ENCODE measurements at places on chromosomes 3 and 15.

- DNase-seq: no peak
Observed at GRCh38 chr3:52356126-52356525, 40.0 kb downstream of the DNAH1 start.

DNA sequence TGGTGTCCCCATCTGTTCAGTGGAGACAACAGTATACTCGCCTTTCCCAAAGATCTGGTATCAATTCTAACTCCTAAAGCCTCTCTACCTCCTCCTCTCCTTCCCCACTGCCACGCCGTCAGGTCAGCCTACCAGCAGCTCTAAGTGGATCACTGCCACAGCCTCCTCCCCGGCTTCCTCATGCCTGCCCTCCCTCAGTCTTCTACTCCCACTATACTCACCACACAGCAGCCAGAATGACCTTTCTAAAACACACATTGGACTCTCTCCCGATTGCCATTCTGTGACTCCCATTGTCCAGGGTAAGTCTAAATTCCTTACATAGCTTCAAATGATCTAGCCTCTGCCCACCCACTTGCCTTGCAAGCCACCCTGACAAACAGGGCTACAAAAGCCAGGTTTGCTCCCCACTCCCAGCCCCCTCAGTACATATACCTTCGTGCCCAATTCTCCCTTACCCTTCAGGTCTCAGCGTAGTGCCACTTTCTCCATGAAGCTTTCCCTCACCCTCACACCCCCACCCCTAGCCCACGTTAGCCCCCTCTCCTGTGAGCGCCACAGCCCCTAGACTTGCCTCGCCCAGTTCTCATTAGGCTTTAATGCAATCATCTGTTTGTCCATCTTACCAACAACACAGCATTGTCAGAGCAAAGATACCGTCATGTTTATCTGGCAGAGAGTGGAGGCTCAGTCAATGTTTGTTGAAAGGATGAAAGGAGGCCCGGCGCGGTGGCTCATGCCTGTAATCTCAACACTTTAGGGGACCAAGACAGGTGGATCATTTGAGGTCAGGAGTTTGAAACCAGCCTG lies 9.5 kb upstream of the SEMA7A start:
- peak; percentile 41 for DNase-seq

- DNase-seq: no peak
Observed at GRCh38 chr15:70195587-70196305, 98.0 kb upstream of the TLE3 start.

- no peak for DNase-seq
Observed at GRCh38 chr15:56056626-56057025, 63.2 kb upstream of the NEDD4 start.

- DNase-seq: no peak
Observed at GRCh38 chr15:78360958-78361718, 21.0 kb downstream of the CRABP1 start.

GRCh38 chr15:75731248-75732151 lies 18.9 kb upstream of the CSPG4 start:
- DNase-seq: no peak

DNA sequence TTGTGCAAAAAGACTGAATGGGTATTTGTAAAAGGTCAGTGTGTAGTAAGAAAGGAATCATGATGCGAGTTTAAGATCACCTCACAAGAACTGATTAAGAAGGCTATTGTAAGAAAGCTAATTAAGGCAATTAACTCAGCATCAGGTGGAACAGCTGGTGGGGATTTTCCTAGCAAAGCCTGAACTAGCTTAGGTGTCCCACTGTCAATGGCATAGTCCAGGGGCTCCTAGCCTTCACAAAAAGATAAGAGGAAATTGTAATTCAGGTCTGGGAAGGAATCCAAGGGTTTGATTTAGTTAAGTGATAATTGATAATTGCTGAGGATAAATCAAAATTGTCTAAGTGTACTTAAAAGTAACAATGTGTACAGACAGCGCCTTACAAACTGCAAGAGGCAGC lies 901.6 kb downstream of the TUSC7 start:
- peak; percentile 16 for DNase-seq

GRCh38 chr3:23748398-23749110 lies 57.2 kb upstream of the UBE2E1 start:
- DNase-seq: no peak

DNA sequence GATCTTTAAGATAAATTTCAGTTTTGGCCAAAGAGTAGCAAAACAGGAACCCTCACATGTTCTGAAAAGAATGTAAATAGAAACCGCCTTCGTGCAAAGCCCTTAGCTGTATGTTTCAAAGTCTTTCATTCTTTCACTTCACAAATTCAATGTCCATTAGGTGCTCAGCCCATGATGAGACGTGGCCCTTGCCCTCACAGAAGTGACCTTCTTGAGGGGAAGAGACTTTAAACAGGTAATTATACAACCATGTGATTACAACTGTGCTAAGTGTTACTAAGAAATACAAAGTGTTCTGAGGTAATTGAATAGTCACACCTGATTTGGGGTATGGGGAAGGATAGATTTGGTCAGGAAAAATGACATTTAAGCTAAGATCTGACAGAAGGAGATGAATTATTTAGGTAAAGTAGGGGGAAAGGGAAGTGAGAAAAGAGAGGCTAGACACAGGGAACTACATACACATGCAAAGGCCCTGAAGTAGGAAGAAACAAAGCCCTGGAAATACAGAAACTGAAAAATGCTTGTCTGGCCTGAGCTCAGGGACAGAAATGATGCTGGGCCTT lies 19.6 kb downstream of the HSPBAP1 start:
- DNase-seq: no peak

GRCh38 chr15:58164926-58165325 lies 26.7 kb downstream of the AQP9 start:
- no peak for DNase-seq

DNA sequence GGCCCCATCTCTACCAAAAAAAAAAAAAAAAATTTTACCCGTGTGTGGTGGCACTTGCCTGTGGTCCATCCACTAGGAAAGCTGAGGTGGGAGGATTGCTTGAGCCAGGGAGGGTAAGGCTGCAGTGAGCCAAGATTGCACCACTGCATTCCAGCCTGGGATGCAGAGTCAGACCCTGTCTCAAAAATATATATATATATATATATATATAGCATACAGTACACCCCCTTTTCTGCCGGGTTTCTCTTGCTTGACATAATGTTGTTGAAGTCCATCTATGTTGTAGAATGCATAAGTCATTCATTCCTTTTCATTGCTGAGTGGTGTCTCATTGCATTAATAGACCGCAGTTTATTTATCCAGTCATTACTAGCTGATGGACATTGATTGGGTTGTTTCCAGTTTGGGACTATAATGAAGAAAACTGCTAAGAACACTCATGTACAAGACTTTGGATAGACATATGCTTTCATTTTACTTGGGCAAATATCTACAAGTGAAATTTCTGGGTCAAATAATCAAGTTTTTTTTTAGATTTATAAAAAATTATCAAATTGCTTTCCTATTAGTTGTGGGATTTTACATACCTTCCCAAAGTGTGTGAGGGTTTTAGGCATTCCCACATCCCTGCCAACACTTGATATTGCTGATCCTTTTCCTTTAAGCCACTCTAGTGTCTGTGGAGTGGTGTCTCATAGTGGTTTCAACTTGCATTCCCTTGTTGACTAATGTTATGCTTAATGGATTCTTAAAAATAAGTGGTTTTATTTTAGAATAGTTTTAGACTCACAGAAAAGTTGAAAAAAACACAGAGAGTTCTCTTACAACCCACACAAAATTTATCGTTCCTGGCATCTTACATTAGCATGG lies 2.1 kb upstream of the PRR20G start:
- no peak for DNase-seq

DNA sequence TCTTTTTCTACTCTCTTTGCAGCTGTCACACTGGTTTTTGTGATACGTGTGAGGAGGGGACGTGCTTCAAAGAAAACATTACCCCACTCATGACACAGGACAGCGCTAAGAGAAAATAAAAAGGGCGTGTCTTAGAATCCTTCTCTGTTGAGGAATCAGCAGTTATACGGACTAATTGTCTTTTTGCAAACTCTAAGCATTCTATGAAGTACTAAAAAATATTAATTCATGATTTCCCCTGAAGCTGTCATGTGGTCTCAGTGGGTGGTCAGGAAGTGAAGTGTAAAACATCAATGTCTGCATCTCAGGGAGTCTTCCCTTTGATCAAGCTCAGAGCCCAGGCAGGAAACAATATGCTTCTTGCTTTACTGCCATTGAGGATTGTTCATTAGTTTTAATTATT lies 117.5 kb upstream of the CRBN start:
- no peak for DNase-seq

GRCh38 chr3:60772584-60772983 lies 478.7 kb downstream of the FHIT start:
- no peak for DNase-seq

DNA sequence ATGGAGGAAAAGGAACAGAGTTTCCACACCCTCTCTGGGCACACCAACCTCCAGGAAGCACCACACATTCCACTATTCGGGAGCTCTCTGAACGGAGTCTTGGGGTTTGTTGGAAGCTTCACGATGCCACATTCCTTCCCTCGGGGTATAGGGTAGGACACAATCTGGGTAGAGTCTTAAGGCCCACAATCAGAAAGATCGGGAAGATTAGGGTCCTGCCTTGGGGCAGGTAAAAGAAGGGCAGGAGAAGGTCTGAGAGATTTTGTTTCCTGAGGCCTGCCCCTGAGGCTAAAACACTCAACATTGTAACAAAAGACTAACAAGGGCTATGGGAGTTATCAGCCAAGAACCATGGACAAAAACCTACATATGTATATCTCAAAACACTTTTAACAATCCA lies 89.2 kb upstream of the RAP2B start:
- DNase-seq: no peak

- peak; percentile 91 for DNase-seq
Observed at GRCh38 chr15:77702211-77702957, 69.7 kb upstream of the LINGO1 start.

DNA sequence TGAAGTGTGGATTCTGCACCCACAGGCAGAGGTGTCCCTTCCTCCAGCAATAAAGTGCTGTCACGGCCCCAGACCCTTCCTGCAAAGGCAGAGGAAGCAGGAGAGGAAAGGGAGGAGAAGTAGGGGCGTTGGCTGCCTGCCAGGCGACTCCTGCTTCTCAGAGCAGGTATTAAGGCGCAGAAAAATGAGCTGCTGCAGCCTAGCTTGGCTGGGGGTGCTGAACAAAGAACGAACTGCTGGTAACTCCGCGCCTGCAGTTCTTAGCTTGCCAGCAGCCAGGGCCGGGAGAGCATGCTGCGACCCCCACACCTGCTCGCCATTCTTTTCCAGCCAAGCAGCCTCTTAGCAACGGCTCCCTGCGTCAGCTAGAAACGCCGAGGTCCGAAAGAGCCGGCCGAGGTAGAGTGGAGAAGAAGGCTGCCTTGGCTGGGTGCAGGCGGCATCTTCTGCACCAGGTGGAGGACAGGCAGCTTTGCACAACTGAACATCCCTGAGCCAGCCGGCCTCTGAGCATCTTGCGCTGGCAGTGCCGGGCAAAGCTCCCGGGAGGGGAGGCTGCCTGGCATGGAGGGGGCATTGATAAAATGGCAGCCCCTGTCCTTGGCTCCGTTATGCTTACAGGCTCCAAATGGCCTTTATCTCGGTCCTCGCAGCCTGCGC lies 296.0 kb downstream of the MEX3B start:
- DNase-seq: peak; percentile 7

DNA sequence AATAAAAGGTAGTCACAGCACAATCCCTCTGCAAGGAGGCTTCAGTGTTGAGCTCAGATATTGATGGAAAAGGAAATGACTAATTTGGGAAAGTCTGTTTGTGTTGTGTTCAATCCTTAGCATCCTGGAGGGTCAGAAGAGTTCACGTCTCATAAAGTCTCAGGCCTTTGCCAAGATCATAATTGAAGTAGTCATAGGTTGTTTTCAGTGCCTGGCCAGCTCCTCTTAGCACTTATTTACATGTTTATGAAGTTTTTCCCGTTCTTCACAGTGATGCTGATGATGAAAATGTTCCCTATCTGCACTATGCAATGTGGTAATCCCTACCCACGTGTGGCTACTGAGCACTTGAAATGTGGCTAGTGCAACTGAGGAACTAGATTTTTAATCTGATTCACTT lies 61.6 kb upstream of the TGFBR2 start:
- no peak for DNase-seq

DNA sequence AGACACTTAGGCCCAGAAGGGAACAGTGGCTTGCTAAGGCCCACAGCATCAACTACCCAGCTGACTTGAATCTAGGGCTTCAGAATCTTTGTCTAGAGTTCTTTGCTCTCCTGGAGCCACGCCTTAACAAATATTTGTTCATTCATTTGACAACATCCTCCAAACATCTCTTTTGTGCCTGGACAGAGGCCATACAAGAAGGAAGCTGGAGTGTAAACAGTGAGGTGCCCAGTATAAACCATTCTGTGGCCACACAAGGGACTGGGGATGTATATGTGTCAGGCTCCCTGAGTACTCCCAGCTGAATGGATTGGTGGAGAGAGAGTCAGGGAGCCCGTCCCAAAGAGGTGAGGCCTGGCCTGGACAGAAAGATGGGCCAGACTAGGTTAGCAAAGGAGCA lies 3.4 kb downstream of the CIB2 start:
- DNase-seq: no peak

DNA sequence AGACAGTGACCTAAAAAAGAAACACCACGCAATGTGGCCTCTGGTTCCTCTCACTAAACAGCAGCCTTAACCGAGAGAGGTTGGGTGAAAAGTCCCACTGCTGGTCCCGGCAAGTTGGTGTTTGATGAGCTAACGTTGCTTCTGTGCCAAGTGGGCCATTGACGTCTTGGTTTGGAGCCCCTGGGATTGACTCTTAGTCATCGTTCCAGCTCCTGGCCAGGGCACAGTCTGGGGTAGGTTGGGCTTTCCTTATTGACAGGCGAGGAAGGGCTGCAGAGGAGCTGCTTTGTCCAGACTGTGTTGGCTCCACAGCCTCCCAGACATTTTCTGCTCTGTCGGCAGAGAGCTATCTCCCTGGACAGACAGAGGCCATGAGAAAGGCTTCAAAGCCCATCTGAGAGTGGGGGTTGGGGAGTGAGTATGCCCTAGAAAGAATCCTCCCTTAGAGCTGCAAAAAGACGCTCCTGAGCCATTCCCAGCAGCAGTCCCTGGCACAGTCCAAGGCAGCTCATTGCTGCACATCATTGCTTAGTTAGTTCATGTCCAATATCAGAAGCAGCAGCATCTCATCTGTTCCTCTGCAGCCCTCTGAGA lies 28.6 kb upstream of the C3orf80 start:
- peak; percentile 6 for DNase-seq

GRCh38 chr3:136353461-136353860 lies 103.3 kb downstream of the PCCB start:
- DNase-seq: no peak

GRCh38 chr15:38195191-38195901 lies 57.3 kb upstream of the SPRED1 start:
- DNase-seq: no peak

DNA sequence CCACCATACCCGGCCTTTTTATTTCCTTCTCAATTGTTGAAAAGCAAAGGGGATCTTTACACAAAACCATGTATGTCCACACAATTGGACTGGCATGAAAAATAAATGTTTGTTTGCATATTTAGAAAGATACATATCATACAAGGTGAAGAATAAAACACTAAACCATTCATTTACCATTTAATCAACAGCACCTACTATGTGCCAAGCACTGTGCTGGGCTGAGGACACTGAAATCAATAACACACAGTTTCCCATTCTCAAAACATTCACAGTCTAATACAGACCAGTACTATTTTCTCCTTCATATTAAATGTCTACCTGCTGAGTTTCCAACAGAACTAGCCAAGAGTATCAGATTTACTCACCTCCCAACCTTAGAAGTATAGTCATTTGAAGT lies 84.7 kb downstream of the IGF2BP2 start:
- DNase-seq: no peak
